ENCODE measurements at places on chromosomes 3 and 15.

- no peak for DNase-seq
These were observed 78.0 kb downstream of the TGFBR2 start for GRCh38 chr3:30684356-30684755.

DNA sequence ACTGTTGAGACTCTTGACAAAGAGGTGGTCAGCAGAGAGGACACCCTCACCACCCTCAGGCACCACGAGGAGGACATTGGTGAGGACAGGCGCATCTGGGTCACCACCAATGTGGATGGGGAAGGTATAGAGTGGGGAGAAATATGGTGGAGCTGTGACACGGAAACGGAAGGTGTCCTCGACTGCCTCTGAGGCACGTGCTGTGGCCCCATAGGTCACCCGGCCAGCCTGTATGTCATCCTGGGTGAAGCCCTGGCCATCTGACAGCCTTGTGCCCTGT is 24.4 kb downstream of the CSPG4 start:
- DNase-seq = no peak

DNA sequence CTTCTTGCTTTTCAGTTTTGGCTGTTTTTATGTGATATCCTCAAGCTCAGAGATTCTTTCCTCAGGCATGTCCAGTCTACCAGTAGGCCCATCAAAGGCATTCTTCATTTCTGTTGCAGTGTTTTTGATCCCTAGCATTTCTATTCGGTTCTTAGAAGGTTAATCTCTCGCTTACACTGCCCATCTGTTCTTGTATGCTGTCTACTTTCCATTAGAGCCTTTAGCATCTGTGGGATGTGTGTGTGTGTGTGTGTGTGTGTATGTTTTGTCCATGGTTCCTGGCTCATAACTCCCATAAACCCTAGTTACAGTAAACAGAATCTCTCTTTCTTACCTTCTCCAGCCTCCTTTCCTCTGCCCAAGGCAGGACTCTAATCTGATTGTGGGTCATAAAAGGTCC is 5.1 kb upstream of the SLC22A13 start:
- no peak for DNase-seq

GRCh38 chr3:66386925-66387650 is 113.7 kb downstream of the LRIG1 start:
- DNase-seq = peak; percentile 65

- no peak for DNase-seq
These were observed 407.2 kb upstream of the ARHGEF26 start for GRCh38 chr3:153714016-153714415.

All from GM12878 (cell line).